RPMI7951 (cell line): ENCODE measurements at places on chromosomes 2 and 18. TPM values are rescaled to one million over a fixed set of nuclear protein-coding genes. Genes with fewer than 3 reads are reported as not detected.

Gene ATP6V1C2
- 0.10 and 0.12 TPM in 2 replicates for total RNA-seq

Gene B4GALT6
- 2.4 and 2.8 TPM in 2 replicates for total RNA-seq

Gene SANBR
- total RNA-seq = 15.3 and 23.4 TPM in 2 replicates

Gene OXER1
- total RNA-seq = not detected in 2 replicates

Gene IL1R1
- 19.7 and 27.2 TPM in 2 replicates for total RNA-seq

Gene MFSD2B
- 0.24 TPM in 1 of 2 replicates, not detected in the other for total RNA-seq

Gene POTEJ
- not detected in 2 replicates for total RNA-seq

GRCh38 chr2:231241755-231242507 is 43.5 kb downstream of the ARMC9 start:
- peak; percentile 32 for DNase-seq

GRCh38 chr2:145221032-145221431 is 701.1 kb upstream of the ZEB2 start:
- DNase-seq = no peak

DNA sequence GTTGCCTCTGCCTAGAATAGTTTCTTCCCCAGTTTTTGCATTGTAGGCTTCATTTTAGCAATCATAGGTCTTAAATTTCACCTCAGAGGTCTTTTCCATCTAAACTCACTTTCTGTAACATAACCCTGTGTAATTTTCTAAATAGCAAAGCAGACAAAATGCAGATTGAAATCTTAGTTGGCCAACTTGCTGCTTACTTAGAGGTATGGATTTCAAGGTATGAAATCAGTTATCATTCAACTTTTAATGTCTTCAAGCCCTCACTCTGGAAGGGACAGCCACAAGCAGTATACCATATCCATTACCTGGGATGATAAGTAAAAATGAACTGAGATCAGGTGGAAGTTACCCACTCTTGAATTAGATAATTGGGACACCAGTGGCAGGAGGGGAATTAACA is 3.9 kb downstream of the CCDC121 start:
- no peak for DNase-seq

DNA sequence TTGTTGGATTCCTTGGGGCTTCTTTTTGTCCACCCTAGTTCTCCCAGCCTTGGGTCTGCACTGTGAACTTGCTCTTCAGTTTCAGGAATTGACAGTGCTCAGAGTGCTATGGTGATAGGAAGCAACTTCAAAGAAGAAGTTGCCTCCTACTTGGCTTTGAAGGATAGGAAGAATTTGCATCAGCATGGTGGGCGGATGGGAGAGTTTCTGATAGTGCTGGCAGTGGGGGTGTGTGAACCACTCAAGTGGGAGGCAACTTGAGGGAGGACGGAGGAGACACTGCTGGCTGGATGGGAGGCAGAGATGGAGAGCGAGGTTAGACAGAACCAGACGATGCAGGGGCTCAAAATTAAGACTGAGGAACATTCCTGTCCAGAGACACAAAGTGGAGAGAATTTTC is 164.4 kb upstream of the SKOR2 start:
- DNase-seq = no peak

DNA sequence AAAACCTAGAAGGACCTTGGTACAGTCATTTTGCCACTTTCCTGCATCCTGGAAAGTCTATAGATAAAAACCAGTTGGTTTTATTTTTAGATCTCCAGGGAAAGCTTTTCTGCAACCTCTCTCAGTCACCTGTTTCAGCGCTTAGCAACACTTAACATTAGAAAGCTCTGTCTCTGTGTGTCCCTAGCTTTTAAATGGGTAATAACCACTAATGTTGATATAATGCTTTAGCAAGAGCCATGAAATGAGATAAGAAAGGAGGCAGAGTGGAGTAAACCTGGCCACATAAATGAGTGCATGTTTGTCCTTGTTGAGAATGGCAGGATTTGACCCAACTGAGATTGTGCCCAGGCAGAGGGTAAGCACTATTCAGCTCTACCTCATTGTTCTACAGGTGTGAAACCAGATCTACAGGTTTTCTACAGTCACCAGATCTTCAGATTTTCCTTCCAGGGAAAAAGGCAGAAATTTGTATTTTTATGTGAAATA is 44.8 kb downstream of the MARCHF4 start:
- DNase-seq = no peak

DNA sequence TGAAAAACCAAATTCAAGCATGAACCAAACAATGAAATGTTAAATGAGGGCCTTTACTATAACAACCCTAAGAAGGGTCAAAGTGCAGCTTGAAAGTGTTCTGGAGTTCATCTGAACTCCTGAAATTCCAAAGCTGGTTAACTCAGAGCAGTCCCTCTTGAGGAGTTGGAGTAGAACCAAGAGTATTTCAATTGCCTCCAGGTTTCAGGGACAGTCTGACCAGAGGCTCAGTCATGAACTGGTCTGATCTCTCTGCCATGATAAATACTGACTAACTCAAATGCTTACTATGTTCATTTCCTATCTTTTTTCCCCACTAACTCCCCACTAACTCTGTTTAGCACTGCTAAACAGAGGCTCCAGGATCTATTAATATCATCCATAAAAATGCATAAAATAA is 2.7 kb downstream of the STARD7 start:
- DNase-seq = peak; percentile 64

DNA sequence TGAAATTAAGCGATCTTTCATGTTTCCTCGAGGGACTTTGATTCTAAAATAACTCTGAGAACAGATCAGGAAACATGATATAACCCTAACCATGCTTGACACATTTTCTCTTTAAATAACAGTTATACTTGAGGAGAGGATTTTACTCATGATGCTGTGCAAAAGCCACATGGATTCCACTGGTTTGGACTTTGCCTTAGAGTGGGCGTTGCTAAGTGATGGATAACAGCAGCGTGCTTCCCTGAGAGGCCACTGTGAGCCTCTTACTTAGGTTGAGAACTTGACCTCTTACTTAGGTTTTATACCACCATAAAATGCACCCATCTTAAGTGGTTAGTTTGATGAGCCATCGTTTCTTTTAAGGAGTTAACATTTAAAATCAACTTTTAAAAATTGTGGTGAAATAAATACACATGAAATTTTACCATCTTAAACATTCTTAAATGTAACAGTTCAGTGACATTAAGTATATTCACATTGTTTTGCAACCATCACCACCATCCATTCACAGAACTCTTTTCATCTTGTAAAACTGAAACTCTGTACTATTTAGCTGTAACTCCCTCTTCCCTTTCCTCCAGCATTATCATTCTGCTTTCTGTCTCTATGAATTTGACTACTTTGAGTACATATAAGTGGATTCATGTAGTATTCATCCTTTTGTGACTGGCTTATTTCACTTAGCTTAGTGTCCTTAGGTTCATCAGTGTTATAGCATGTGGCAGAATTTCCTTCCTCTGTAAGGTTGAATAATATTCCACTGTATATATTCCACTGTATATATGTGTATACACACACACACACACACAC is 22.6 kb downstream of the ANXA4 start:
- DNase-seq = no peak

DNA sequence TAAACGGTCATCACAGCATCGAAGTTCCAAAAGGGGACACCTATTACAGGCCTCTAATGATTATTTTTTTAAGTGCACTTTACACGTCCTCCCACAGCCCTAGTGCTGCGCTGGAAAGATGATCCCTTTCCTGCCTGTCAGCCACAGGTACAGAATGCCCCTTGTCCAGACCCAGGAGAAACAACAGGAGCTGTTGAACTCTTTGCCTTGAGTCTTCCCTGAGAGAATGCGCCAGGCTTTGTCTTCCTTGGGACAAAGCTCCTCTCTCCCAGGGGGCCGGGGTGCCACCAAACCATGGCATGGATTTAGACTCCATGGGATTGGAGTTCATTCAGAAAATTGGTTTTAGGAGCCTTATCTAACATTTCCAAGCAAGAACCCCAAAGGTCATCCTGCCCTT is 319.0 kb upstream of the SOX11 start:
- no peak for DNase-seq

- DNase-seq = no peak
These were observed 96.2 kb downstream of the NCK2 start for GRCh38 chr2:105840933-105841332.

GRCh38 chr2:96655526-96655925 is 13.0 kb downstream of the FER1L5 start:
- DNase-seq = no peak

DNA sequence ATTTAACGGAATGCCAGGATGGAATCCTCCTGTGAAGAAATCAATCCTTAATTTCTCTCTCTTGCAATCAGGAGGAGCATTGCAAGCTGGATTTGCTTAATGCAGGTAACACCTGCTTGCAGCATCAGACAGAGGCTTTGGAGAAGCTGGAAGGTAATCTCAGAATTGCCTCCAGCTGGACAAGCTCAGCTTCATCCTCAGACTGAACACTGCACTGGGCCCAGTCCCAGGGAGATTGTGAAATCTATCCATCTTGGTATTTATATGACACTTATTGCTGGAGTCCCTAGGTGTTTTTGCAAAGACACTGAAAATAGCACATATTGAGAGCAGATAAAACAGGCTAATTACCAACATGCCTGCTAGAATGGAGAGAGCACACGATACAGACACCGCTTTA is 179.4 kb upstream of the SESTD1 start:
- DNase-seq = no peak

GRCh38 chr2:178233428-178233827 is 39.1 kb downstream of the OSBPL6 start:
- peak; percentile 40 for DNase-seq

- no peak for DNase-seq
These were observed 185.5 kb downstream of the SEPTIN10 start for GRCh38 chr2:109428281-109428680.

DNA sequence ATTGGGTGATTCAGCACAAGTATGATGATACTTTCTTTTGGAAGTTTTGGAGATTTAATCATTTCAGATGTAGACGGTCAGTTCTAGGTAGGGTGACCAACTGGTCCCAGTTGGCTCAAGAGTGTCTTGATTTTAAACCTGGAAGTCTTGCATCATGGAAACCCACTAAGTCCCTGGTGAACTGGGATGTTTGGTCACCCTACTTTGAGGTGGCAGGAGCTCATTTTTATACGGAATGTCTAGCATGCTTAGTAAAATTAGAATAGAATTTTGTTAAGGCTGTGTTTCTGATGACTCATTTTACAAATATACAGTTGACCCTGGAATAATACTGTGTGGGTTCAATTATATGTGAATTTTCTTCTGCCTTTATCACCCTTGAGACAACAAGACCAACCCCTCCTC is 61.5 kb upstream of the DOCK10 start:
- peak; percentile 73 for DNase-seq

DNA sequence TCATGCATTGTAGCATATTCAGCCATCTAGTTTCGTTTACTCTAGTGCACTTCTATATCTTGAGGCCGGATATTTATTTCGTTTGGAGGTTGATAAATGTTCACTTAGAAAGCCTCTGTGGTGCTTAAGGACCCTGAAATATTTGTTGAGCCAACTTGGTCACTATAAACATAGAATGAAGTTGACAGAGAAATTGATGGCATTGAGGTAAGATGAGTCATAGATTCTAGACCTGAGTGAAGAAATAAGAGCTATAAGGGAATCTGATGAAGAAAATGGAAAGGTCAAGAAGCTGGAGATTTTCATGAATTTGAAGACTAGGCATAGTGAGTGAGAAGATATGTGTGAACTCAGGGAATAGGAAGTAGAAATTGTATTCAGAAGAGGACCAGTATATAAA is 35.9 kb downstream of the EPC2 start:
- DNase-seq = peak; percentile 17

- no peak for DNase-seq
These were observed 60.0 kb downstream of the NXPH2 start for GRCh38 chr2:138720035-138720838.

- peak; percentile 61 for DNase-seq
These were observed 73.8 kb downstream of the RPIA start for GRCh38 chr2:88765154-88765888.

DNA sequence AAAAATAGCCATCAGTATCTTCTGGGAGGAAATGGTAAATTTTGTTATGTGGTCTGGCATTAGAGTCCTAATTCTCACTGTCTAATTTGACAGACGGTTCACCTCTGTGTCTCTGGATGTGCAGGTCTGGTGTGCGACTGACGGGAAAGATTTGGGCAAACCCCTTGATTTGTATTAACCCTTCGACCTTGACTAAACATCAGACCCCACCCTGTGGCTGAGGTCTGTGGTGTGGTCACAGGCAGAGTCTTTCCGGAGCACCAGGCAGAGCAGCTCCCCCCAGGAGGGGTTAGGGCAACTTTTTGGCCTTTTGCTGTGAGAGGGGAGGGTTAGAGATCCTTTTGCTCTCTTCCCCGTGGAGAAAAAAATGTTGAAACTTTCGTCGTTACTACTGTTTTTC is 6.4 kb downstream of the TWIST2 start:
- DNase-seq = no peak

- DNase-seq = no peak
These were observed 766.4 kb downstream of the BCL11A start for GRCh38 chr2:59787095-59787494.

DNA sequence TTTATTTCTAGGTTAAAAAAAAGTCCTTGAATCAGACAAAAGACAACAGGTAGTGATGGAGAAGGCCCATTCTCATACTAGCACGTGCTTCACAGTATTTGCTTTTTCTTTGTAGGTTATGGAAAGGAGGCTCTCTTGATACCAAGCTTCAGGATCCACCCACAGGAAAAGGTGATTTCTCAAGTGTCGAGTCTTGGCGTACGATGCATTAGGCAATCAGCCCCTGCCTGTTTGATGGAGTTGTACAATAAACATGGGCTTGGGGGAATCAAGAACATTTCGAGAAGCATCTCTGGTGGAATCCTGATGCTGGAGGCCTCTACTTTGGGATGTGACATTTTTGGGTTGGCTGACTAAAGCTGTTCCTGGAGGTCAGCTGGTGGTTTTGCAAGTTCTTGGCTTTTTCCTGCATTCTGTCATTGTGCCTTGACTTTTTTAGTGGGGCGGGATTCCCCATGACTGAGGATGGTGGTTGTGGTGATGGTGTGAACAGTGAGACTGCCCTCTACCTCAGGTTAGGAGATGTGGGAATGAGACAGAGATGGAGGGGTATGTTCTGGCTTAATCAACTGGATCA is 231.5 kb upstream of the SPRED2 start:
- DNase-seq = no peak

GRCh38 chr2:240523451-240524281 is 34.1 kb downstream of the ANKMY1 start:
- DNase-seq = no peak

- DNase-seq = no peak
These were observed 34.1 kb downstream of the PTH2R start for GRCh38 chr2:208440716-208441115.

- DNase-seq = no peak
These were observed 35.5 kb downstream of the CLASP1 start for GRCh38 chr2:121613774-121614173.
